ENCODE measurements at places on chromosomes 16 and 17. TPM values are rescaled to one million over a fixed set of nuclear protein-coding genes. Genes with fewer than 3 reads are reported as not detected.

DNA sequence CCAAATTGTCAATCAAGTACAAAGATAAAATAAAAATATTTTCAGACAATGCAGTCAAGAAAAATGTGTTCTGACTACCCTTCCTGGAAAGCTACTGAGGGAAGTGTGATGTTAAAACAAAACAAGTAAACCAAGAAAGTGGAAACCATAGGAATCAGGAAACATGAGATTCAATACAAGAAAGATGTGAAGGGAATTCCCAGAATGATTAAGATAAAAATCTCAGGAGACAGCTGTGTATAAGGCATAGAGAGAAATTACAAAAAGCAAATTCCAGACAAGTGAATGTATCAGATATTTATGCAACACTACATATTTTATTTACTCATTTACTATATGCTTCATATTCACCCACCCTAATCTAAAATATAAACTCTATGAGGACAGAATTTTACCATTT is 32.2 kb downstream of the TRIM37 start:
- no peak for DNase-seq

- DNase-seq = no peak
These were observed 75.0 kb upstream of the WSB1 start for GRCh38 chr17:27218719-27219488.

Gene SHISA6
- not detected for total RNA-seq

DNA sequence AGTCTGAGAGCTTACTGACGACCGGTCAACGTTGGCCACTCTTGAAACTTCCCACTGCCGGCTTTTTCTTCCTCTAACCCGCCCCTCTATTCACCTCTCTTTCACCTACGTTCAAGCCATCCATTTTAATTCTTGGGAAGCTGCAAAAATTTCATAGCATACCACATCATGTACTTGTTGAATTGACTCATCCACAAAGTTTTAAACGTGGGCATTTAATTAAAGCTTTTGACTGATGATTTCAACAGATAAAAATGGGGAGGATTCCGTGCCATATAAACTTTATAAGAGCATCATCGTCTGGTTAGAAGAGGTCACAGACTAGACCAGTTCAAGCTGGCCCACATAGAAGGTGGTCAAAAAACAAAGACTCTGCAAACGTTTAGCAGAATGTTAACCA is 22.5 kb downstream of the VPS53 start:
- no peak for DNase-seq

Gene MYH1
- not detected for total RNA-seq

DNA sequence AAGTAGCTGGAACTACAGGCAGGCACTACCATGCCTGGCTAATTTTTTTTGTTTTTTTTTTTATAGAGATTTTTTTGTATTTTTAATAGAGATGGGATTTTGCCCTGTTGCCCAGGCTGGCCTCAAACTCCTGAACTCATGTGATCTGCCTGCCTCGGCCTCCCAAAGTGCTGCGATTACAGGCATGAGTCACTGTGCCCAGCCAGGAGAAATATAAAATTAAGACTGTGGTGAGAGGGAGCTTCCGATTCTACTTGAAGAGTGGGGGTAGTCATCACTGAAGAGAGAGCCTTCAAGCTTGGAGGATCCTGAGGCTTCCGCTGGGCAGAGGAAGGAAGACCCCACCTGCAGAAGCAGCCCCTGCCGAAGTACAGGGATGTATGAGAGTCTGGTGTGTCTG is 34.4 kb upstream of the RGS9 start:
- DNase-seq = no peak

DNA sequence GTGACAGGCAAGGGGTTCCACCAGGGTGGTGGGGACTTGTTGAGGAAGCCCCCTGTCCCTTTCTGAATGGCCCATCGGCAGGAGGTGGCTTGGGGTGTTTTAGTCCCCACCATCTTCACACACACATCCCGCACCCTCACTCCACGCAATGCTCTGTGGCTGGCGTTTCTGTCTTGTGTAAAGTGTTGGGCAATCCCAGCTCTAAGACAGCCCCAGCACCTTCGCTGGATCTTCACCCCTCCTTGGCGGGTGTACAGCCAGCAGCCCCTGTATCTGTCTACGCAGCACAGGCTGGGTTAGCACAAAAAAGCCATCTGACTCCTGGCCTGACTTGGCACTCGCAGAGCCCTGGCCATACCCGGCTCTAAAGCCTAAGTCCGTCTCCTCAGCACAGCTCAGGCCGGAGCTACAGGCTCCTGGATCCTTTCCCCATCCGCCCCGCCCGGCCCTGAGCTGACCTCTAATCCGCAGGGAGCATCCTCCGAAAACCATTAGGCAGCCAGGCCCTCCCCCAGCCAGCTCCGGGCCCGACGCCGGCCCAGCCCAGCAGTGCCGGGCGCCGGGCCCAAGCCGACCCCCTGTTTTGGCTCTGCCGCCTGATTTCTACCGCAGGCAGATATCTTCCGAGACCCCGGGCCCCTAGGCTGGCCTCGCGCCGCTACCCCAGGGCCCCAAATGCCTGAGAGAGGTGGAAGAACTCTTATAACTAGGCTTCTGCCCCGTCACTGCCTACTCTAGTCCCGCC is 42.4 kb upstream of the TAC4 start:
- DNase-seq = no peak

Gene GPR139
- total RNA-seq = not detected

DNA sequence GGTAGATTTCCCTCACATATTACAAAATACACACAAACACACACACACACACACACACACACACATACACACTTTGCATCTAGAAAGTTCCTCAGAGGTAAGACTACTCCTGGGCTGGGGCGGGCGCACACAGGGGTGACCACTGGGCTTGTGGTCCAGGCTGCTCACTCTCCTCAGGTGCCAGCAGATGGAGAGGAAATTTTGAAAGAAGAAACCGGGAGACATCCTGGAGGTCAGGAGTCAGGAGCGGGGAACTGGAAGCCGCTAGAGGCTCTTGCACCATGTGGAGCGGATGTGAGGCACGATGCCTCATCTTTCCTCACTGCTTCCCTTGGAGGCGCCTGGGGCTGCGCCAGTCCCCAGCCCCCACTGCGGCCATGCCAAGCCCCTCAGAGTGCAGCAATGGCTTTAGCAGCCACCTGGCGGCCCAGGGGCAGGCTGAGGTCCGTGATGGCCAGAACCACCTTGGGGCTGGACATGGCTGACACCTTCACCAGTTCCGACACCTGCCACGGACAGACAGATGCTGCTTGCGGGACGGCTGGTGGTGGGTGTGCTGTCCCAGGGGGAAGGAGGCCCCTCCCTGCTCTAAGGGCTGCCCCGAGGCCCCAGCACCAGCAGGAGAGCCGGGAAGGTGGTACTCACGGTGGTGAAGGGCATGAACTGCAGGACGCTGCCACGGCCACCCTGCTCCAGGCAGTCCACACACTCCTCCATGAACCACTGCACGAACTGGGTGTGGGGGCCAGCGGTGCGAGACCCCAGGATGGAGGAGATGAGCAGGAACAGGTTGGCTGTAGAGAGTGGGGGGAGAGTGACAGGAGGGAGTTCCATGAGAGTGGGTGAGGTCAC is 4.1 kb downstream of the CSF3 start:
- no peak for DNase-seq

GRCh38 chr17:36863131-36863530 is 74.1 kb upstream of the LHX1 start:
- no peak for DNase-seq
